T-helper 1 cell (primary cell): ENCODE measurements at places on chromosomes 5 and 9.

DNA sequence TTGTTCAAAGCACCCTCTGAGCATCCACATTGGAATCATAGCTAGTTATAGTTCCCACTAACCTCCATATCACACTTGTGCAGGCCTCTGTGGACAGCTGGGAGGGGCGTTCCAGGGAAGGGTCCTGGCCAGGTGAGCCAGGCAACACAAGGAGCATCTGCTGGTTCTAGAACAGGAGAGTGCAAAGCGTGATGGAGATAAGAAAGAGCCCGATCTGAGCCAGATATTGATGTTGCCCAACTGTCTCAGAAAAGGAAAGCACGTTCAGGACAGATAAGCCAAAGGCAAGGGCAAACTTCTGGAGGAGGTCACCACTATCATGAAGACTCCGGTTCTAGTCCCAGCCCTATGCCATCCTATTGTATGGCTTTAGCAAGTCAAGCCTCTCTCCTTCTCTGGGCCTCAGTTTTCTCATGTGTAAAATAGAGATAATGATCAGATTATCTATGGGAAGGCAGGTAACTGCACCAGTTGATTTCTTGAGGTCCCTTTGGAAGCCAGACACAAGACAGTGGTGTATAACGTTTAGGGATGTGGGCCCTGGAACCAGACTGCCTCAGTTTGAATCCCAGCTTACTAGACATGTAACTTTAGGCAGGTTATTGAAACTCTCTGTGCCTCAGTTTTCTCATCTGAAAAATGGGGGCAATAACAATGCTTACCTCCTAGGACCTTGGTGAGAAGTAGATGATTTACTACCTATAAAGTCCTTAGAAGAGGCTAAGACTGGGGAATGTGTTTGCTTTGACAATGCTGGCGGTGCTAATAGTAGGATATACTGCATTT lies 19.8 kb downstream of the GABBR2 start:
- no peak for DNase-seq

DNA sequence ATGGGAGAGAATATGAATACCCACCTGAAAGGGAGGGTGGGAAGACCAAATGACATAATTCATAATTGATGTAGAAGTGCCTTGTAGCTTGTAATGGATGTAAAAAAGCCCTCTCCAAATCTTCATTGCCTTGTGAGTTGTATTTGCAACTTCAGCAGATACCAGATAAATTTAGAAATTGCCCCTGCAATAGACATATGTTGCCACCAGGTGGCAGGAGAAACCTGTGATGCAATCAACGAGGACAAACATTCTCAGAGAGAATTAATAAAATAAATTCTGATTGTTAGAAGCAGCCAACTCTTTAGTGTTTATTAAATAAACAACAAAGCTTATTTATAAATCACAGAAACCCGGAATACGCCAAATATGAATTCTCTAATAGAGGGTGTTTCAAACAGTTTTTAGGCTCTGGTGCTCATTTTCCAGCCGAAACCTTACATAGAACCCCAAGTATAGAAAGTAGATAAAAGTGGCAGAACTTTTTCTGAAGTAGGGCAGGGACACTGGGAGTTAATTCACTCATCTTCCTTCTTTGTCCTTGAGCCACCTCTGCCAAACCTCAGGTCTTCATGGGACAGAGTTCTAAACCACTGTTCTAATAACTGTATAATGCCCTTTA lies 147.8 kb downstream of the TMEM38B start:
- no peak for DNase-seq

DNA sequence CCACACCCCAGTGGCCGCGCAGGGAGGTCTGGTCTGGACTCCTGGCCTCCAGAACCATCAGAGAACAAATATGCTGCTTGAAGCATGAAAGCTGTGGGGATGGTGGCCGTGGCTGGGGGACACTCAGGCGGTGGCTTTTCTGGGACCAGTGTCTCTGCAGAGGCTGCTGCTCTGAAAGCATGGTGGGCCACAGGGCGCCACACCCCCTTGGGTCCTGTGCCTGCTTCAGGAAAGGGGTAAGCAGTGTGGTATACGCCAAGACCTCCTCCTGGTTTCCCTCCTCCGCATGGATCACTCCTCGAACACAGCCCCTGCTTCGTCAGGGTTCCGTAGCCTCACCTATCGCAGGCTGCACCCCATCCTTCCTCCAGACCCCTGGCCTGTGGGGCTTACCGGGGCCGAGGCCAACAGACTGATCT lies 19.7 kb upstream of the TERT start:
- DNase-seq, result no peak

- no peak for DNase-seq
Observed at GRCh38 chr9:7166074-7166473, 408.3 kb downstream of the KDM4C start.

DNA sequence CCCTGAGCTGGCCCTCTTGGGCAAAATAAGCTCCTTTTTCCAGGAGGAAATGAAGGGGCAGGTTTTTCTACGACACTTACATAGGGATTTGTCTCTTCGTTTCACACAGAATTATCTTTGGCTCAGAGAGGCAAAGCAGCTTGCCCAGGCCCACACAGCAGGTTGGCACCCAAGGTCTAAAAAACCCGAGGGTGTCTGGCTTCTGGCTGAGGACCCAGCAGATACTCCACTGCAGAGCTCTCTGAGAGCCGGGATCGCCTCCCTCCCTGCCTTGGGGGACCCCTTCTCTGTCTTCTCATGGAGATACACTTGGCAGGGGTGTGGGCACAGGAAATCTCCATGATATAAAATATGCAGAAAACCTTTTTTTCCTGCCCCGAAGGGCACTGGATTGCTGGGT lies 29.0 kb upstream of the LHX2 start:
- no peak for DNase-seq

DNA sequence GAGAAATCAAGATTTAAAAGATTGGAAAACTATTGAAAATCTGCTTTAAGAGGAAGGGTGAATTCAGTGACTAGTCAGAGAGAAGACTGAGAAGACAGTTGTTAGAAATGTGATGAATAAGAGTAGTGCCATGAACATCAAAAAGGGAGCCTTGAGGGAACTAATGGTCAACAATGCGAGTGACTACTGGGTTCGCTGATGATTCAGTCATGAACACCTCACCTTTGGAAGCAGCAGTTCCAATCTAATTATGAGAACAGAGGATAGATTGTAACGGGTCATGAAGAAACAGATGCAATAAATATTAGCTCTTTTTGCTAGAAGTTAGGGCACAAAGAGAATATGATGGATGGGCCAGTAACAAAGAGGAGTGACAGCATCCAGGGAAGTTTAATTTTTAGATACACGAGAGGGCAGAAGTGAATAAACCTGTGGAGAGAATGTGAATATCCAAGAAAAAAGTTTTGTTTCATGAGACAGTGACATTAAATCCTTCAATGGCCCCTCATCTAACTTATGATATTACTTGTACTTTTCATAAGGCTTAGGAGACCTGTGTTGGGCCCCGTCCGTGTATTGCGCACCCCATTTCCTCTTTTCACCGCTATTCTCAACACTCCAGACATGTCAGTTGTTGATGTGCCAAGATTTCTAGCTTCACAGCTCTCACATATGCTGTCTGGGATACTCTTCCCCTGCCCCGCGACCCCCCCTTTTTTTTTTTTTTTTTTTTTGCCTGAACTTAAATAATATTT lies 23.5 kb upstream of the IFNE start:
- no peak for DNase-seq

DNA sequence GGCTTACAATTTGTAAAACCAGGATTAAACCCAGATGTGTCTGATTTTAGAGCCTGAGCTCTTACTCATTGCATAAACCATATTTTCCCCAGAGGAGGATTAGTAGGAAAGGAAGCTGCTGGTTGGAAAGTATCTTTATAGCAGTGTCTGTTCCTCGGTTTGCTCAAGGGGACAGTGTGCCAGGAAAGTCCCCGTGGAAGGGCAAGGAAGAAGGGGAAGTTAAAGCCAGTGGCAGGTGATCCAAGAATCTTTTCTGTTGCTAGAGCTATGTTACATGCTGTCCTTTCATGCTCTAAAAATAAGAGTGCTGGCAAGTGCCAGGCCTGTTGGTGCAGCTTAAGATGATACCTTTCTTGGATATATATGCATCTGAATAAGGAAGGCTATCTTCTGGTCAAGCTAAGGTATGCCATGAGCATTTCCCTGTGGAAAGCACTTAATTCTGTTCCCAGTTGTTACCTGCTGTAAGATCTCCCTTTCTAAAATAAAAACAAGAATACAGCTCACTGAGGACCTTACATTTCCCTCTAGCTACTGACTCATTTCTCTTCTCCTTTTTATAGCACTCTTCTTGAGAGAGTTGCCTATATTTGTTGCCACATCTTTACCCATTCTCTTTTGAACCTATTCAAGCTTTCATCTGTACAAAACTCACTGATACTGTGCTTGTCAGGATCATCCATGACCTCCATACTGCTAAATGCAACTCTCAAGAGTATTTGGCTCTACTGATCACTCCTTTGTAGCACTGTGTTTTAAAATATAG lies 8.0 kb downstream of the PDCD1LG2 start:
- DNase-seq, result no peak

GRCh38 chr5:64384765-64385164 lies 121.0 kb upstream of the RGS7BP start:
- DNase-seq, result no peak

DNA sequence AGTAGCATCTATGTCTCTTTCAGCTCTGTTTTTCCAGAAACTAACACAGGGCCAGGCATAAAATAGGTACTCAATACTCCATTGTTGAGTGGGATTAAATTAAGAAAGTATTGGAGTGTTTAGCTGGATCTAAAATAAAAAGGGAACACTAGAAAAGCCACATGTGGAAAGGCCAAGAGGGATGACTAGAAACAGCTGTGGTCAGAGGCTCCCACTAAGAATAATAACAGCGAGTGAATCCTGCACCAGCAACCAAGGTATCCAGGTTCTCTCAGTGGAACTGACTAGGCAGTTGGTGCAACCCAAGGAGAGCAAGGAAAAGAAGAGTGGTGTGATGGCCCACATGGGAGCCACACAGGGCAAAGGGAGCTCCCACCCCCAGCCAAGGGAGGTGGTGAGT lies 31.5 kb upstream of the RGMB start:
- no peak for DNase-seq

DNA sequence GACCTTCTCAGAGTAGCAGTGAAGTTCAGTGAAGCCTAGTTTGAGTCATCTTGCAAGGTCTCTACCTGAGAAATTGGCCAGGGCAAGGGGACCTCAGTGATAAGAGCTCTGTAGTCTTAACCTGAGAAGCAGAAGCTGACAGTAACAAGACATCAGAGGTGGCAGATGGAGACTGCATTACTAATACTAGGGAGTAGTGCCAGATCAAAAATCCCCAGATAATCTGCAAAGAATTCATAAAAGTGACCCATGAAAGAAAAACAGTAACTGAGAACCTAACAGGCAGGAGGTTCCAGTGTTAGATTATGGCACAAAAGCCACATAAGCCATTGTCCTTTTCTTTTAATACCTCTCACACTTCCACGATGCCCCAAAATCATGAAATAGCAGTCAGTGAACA lies 175.5 kb downstream of the MUSK start:
- no peak for DNase-seq

DNA sequence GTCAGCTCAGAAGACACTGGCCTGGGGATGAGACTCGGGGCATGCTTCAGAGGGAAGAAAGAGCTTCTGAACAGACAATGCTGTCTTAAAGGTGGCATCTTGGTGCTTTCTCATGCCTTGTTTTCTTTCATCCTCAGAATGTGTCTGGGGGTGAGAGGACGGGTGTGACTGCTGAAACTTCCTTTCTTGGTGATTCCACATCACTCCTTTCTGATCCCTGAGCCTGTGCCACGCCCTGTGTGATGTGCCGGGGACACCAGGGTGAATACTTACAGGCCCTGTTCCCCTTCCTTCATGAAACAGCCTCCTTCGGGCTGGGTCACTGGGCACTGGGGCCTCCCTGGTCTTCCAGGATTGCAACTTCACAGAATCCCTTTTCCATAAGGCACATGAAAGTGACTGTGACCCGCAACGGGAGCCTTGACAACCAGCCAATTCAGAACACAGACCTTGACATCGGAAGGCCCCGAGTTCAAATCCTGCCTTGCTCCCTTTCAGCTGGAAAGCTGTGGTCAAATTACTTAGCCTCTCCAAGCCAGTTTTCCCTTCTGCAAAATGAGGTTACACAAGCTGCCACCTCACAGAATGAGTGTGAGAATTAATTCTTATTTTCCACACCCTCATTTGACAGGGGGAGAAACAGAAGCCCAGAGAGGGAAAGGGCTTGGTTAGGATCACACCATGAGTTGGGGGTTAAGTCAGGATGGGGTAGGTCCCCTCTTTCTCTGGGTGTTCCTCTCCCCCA lies 44.1 kb upstream of the IL17B start:
- no peak for DNase-seq

DNA sequence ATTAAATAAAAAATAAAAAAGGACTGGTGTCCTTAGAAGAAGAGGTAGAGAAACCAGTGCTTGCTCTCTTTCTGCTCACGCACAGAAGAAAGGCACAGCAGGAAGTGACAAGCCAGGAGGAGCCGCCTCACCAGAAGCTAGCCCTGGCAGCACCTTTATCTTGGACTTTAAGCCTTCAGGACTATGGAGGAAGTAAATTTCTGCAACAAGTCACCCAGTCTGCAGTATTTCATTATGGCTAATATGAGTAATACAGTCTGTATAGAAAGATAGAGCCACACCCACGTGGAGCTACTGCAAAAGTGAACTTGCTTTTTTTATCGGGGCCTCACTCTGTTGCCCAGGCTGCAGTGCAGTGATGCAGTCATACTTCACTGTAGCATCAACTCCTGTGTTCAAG lies 68.4 kb downstream of the PDZD2 start:
- DNase-seq, result no peak

- no peak for DNase-seq
Observed at GRCh38 chr9:92947268-92948037, at the start of gene FGD3. Gene FGD3, plus strand, starts transcription at chr9:92947523. Its CDS starts 28,734 bp downstream, at chr9:92976257.

- DNase-seq, result no peak
Observed at GRCh38 chr9:119044806-119045205, 324.4 kb downstream of the BRINP1 start.

- DNase-seq, result peak; percentile 16
Observed at GRCh38 chr9:129665389-129665775, at the start of gene PRRX2. Gene PRRX2, plus strand, starts transcription at chr9:129665647. Its CDS starts 221 bp downstream, at chr9:129665868.

DNA sequence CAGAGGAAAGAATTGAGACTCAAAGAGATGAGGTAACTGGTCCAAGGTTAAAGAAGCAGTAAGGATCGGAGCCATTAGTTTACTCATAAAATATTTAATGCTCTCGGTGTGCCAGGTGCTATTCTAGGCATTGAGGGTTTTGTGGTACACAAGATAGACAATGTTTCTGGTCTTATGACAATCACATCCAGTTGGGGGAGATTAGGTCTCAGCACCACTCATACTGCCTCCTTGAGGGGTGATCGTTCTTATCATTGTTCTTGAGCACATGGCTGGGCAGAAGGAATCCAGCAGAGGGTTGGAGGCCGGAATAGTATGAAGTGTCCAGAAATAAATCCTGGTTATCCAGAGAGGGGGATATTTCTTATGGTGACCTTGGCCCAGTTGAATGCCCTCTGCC lies 40.7 kb upstream of the LCP2 start:
- DNase-seq, result no peak
